ENCODE measurements at places on chromosomes 5 and 9.
A peak's percentile ranks its signal among the peaks of the same experiment; 100 is the strongest.

DNA sequence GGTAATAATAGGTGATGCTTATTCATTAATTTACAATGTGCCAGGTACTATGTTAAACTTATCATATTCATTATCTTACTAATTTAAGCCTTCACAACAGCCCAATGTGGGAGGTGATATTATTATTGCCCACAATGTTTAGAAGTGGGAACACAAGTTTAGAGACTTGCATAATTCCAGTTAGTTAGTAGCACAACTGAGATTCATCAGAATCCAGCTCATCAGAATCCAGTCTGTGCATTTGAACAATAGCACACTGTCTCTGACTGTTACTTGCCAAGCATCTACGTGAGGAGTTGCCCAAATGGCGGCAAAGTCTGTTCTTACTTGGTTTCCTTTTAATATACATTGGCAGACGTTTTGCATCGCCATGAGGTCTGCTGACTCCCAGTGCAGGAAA, 110.9 kb upstream of the BASP1 start:
- DNase-seq = no peak

DNA sequence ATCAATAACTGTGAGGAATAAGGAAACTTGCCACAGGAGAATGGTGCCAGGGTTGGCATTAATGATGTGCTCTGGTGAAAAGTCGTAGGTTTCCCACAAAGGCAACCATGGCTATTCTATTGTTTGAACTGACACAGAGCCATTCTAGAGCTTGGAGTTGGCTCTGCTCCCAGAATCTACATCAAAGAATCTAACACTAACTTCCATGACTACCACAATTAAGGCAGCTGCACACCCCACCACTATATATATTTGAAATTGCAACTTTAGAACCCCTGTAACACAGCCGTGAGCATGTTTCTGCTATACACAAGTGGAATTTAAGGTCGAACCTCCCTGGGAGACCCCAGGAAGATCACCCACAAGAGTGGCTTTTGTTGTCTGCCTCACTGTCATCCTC, 89.7 kb upstream of the CCDC152 start:
- DNase-seq = no peak

- no peak for DNase-seq
These were observed 767.7 kb downstream of the DTWD2 start for GRCh38 chr5:118220556-118221195.

DNA sequence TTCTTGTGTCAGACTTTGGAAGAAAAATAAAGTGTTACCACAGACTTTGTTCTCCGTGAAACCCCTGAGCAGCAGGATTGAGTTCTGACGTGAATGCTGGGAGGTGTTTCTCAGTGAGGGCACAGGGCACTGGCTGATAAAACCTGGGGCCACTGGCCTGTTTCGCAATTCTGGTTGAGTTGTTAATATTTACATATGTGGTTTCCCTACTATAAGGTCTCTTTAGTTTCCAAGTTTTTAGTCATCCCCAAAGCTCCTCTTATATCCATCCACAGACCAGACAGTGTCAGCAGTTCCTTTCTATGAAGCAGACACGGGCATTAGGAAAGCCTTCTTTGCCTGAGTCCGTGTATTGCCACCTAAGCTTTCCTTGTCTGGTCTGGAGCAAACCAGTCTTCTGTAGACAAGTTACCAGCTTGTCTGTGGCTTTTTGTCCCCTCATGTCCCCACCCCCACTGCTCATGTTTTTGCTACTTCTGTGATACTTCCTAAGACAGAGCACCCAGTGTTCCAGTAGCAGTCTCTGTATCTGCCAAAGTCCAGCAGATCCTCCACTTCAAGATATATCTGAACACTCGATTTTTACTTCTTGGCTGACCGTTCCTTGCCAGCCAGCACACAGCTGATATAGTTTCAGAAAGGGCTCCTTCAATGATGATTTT, 42.0 kb downstream of the ACO1 start:
- DNase-seq = no peak

DNA sequence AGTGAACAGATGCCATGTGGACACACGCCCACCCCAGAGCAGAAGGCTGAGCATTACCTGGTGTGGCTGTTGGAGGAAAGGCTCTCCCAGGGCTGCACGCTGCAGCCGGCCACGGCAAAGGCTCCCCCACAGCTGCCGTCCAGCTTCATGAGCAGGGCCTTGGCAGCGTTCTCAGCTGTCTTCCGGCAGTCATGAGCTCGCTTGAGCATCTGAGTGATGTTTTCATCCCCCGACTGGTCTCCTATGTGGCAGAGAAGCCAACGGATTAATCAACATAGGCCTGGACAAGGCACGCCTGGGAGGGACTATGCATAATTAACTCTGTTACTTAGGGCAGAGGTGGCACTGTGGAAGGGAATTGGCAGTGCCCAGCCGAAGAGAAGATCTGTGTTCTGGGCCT, 87.3 kb downstream of the DCP2 start:
- DNase-seq = no peak

DNA sequence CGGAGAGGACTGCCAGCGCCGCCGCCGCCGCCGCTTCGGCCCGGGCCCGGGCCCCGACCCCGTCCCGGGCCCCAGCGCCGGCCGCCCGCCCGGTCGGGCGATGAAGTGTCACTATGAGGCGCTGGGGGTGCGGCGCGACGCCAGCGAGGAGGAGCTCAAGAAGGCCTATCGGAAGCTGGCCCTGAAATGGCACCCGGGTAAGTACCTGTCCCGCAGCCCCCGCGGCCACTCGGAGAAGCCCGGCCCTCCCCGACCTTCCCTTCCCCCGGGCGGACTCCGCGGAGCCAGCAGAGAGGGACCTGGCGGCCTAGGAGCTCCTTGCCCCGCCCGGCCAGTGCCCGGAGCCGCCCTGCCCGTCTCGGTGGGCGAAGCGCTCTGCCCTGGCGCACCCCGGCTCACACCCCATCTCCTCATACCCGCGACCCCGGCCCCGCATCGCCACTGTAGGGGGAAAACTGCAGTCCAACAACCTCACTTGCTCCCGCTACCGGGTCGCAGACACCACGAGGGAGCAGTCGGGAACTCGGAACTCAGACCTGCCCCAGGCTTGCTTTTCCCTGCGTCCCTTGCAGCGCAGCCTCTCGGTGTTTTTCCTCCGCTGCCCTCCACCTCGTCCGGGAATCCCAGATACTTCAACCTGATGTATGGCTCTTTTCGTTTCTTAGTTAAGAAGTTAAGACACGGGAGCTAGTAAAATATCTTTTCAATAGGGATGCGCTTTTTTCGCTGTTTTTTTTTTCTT, 532 bp downstream of the DNAJC21 start:
- DNase-seq = peak; percentile 57

GRCh38 chr9:113416149-113416721, 5.7 kb downstream of the C9orf43 start:
- DNase-seq = no peak

- DNase-seq = no peak
These were observed 7.4 kb upstream of the ENTPD8 start for GRCh38 chr9:137448602-137448962.

DNA sequence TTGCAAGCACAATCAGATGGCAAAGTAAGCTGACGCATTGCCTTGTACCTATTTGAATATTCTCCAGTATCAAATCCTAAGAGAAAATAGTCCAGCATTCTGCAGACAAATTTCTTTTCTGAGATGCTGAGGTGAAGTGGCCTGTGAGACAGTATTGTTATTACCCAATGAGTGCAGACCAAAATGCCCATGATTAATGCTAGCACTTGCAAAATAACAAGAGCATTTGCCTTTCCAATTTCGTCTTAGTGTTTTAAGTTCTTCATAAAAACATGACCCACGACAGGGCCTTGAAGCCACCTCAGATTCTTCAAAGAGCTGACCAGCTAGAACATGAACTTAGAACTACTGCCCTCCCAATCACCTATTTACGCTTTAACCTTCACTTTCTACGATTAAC, 2.6 kb upstream of the IQGAP2 start:
- no peak for DNase-seq

GRCh38 chr9:19440823-19441580, 32.2 kb downstream of the ACER2 start:
- no peak for DNase-seq

DNA sequence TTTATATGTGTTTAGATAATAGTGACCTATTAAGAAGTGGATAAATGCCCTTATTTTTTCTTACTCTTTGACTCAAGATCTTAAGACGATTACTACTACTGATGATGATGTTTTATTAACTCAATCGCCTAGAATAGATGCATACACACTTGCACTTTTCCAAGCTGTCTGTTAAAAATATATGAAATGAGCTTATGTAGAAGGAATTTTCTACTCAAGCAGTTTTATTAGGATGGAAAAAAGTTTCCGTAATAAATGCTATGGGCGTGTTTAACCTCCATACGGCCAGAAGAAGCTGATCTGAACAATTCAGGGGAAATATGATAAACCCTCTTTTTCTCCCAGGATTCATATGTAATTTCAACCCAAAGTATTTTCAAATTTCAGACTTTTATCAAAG, 455.7 kb upstream of the MPDZ start:
- DNase-seq = no peak

DNA sequence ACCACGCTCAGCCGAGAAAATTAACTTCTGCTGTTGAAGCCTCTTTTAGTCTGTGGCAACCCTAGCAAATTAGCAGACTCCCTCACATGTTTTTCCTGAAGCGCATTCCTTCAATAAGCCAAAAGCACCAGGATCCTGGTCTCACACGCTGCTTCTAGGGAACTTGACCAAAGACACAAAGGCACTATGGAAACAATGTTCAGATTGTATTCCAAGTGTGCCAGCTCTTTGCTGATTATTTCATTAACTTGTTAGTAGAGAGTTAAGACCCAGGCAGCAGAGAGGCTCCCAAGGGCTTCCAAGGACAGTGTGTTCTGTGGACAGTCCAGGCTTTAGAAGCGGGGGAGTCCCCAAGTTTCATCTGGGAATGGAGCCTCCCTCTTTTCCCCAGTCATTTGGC, 94.4 kb upstream of the BASP1 start:
- DNase-seq = no peak

- DNase-seq = no peak
These were observed 61.2 kb downstream of the TMEM174 start for GRCh38 chr5:73234204-73234555.

GRCh38 chr5:143562935-143563334, 159.4 kb upstream of the NR3C1 start:
- DNase-seq = no peak

- DNase-seq = no peak
These were observed 243.6 kb downstream of the PBX3 start for GRCh38 chr9:125990793-125991220.

DNA sequence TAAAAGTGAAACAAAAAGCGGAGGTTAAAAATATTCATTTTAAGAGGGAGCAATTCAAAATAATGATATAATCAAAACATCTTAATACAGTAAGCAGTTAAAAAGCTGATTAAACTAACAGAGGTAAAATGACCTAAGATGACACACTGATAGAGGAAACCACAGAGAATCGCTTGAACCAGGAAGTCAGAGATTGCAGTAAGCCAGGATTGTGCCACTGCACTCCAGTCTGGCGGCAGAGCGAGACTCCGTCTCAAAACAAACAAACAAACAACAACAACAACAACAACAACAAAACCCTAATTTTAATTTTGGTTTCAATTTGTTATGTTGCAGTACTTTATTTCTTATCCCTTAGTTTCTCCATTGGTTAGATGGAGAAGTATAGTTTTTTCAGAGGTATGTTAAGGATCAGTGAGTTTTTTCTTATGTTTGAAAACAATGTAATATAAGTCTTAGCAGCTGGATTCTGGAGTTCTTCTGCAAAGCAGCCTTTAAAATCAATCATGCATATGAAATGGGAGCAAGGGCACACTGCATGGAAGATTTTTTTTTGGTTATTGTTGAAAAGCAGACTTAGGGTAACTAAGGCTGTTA, 58.5 kb downstream of the MLANA start:
- DNase-seq = no peak

- DNase-seq = no peak
These were observed 119.6 kb upstream of the FST start for GRCh38 chr5:53360811-53361210.

GRCh38 chr5:177366528-177367322, 9.0 kb downstream of the RGS14 start:
- no peak for DNase-seq

GRCh38 chr9:129704807-129705206, 39.4 kb downstream of the PRRX2 start:
- DNase-seq = no peak

DNA sequence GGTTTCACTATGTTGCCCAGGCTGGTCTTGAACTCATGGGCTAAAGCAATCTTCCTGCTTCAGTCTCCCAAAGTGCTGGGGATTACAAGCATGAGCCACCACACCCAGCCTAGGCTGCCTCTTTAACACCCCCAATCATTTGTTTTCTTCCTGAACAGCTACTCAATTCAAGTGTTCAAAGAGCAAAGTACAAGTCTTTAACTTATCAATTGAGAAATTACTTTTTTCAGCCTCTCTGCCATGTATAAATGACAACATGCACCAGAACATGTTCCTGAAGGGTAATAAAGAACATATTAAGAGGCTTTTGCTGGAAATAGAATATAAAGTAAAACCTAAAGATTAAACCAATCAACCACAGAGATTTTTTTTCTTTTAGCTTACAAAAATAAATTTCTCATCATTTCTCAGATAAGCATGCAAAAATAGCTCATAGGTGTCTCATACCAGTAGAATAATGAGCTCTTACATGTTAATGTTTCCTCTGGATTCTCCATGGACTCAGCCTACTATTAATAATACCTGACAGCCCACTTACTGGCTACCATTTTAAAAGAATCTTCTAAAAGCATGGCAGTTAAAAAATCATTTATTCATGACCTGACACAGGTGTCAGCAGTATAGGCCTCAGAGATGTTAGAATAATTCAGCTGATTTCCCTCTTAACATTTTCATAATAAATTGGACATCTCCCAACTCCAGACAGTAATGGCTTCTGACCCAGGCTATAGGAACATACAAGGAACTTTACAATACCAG, 60.0 kb downstream of the MCTP1 start:
- no peak for DNase-seq

DNA sequence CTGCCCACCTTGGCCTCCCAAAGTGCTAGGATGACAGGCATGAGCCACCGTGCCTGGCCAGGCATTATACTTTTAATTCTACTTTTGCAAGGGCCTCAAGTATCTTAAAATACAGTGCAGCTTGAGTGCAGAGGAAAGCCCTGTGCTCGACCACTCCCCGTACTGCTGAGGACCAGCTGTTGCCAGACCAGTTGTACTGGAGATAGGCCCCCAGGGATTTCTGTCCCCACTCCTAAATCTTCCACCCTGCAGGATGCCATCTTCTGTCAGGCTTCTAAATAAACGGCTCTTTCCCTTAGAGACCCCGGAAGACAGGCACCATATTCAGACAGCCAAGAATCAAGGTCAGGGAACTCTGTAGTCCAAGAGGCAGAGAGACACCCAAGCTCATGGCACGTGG, 16.6 kb upstream of the PSMD5 start:
- DNase-seq = no peak

Data from activated naive CD4-positive, alpha-beta T cell (primary cell).